Stimulated activated naive CD4-positive, alpha-beta T cell treated with Interleukin-2 at 50 U/mL for 16 hours (primary cell): ENCODE measurements at places on chromosomes 2 and 18.

DNA sequence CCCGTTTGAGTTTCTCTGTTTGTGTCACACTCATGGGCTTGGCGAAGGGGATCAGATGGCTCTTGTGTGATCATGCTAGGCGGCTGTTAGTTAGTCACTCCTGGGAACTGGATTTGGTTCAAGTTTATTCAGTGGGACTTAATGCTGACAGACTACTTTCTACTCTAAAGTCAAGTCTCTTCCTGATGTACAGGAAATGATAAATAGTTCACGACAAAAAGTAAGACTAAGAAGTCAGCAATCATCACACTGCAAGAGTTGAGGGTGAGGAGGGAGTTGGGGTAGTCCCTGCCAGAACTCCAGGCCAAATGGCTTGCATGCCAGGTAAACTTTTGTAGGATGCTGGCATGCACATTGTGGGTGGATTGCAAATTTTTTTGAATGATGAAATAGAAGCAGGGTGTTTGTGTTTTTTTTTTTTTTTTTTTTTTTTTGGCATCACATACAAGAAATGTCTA is 25.1 kb upstream of the CCL20 start:
- DNase-seq, result no peak

GRCh38 chr2:8538931-8539621 is 142.8 kb upstream of the ID2 start:
- no peak for DNase-seq

DNA sequence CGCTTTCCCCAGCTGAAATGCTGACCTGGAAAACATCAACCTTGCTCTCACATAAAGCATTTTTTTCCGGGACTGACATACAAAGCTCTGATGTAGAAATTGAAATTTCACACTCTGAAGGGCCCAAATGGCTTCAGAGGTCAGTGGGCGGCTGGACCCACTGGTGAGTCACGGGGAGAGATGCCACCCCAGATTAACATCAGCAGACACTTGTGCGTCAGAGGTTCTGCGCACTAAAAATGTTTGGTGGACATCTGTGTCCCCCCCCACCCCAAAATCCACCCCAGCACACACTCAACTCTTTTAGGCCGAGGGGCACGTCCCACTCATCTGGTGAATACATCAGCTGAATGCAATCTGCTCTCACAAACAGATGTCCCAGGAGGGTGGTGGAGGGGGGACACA is 208.9 kb downstream of the ASB1 start:
- DNase-seq, result no peak

- no peak for DNase-seq
Observed at GRCh38 chr2:239663364-239663924, 262.6 kb upstream of the HDAC4 start.

DNA sequence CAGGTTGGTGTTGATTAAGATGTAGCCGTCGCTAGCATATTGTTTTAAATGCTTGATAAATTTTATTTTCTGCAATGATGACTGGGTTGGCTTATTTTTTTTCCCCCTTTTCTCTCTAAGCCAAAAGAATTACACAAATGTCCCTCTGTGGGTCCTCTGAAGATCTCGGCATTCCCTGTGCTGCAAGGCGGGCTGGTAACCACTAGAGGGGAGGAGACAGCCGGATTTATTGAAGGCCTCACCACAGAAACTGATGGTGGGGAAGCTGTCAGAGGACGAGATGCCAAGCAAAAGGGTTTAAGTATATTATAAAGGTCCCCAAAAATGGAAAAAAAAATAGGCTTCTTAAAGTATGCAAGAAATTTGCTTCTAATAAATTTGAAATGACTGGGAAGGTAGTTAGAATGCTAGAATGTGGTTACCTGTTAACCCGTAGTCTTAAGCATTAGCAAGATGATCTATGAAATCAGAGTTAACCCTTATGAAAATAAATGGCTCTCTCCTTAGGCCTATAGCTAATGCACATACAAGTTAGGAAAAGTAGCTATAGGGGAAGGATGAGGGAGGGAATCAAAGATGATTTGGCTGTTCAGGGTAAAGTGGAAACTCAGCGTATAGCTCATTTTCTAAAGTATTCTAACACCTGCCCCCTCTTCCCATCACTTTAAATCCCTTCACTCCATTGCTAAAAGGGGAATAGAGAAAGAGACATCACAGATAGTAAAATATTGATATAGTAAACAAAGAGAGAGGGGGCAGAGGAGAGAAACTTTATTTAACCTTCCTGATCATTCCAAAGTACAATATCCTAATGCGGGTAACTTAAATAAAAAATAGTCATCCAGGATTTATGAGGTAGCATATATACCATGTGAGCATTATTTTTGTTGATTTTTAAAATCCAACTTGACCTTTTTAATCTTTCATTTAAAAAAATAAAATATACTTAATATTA is 894.5 kb upstream of the POU3F3 start:
- no peak for DNase-seq

GRCh38 chr18:31190919-31191318 is 28.3 kb upstream of the DSC1 start:
- no peak for DNase-seq

GRCh38 chr2:152813351-152813750 is 94.9 kb downstream of the ARL6IP6 start:
- DNase-seq, result no peak

GRCh38 chr2:218294430-218295022 is 2.2 kb upstream of the TMBIM1 start:
- DNase-seq, result no peak

- DNase-seq, result no peak
Observed at GRCh38 chr2:232377841-232378734, 463 bp upstream of the ALPP start.

DNA sequence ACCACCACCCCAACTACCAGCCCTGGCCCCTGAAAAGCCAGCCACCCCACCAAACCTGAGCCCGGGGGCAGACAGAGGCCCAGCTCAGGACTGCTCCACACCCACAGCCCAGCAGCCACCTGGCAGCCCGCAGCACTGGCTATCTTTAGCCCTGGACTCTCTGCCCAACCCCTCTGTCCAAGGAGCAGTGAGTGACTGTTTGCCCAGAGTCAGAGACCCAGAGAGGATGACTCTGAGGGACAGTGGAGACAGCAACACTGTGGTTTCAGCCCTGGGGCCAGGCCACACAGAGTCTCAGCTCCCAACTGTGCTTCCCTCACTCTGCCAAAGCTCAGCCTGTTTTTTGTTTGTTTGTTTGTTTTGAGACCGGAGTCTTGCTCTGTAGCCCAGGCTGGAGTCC is 32.6 kb downstream of the BIN1 start:
- no peak for DNase-seq
